ENCODE measurements at places on chromosomes 4 and X.
A peak's percentile ranks its signal among the peaks of the same experiment; 100 is the strongest.

- no peak overlapping the region for H3K27ac ChIP-seq
- no peaks in the 10 kb centered on the region for H3K4me1 ChIP-seq
- no peak overlapping the region for H3K4me3 ChIP-seq
- H3K36me3 ChIP-seq: no peaks in the 10 kb centered on the region
Observed at GRCh38 chr4:24060932-24061331, 171.1 kb upstream of the PPARGC1A start.

DNA sequence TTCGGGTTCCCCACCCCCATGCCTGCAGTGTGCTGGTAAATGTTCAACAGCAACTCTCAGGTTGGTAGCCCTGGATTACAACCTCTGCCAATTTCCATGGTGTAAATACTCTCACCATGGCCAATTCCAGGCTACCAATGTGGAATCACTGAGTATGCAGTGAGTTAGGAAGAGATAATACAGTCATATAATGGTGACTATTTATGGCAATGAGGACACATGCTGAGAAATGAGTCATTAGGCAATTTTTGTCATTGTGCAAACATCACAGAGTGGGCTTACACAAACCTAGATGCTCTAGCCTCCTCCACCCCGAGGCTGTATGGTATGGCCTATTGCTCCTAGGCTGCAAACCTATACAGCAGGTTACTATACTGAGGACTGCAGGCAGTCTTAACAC, 4.6 kb upstream of the CLDN24 start:
- H3K36me3 ChIP-seq: no peaks in the 10 kb centered on the region
- no peaks in the 10 kb centered on the region for H3K27me3 ChIP-seq
- H3K4me1 ChIP-seq: no peaks in the 10 kb centered on the region
- H3K27ac ChIP-seq: no peak overlapping the region
- DNase-seq: no peak
- H3K4me3 ChIP-seq: no peak overlapping the region

- no peaks in the 10 kb centered on the region for H3K27me3 ChIP-seq
- DNase-seq: no peak
- no peak overlapping the region for H3K27ac ChIP-seq
- H3K4me3 ChIP-seq: peak overlapping the region; percentile 72
- peaks cover 17% of the 10 kb centered on the region for H3K4me1 ChIP-seq
Observed at GRCh38 chrX:74536832-74537371, 77.5 kb downstream of the RLIM start.

- no peak overlapping the region for H3K4me3 ChIP-seq
- DNase-seq: no peak
- no peak overlapping the region for H3K27ac ChIP-seq
Observed at GRCh38 chr4:159910721-159911120, 807.8 kb downstream of the RAPGEF2 start.

GRCh38 chr4:57777876-57778275, 667.7 kb upstream of the IGFBP7 start:
- no peaks in the 10 kb centered on the region for H3K4me1 ChIP-seq
- no peaks in the 10 kb centered on the region for H3K36me3 ChIP-seq
- H3K27ac ChIP-seq: no peak overlapping the region
- DNase-seq: no peak
- H3K4me3 ChIP-seq: no peak overlapping the region

DNA sequence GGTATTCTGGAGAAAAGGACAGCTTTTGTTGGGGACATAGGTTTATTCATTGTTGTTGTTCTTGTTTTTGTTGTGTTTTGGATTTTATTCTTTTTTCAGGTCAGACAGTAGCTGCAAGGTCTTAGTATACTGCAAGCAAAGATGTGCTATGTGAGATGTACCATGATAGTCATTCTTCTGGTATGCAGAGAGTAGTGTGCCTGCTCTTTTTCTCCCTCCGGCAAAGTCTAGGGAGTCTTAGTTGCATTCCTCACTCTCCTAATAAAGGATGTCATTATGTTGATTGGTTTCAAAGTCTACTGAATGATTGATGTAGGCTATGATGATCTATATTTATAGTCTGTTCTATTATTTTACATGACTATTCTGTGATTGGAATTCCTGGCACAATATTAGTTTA, 119.9 kb upstream of the POF1B start:
- H3K36me3 ChIP-seq: no peaks in the 10 kb centered on the region
- DNase-seq: no peak
- no peak overlapping the region for H3K27ac ChIP-seq
- H3K4me3 ChIP-seq: no peak overlapping the region
- no peaks in the 10 kb centered on the region for H3K4me1 ChIP-seq

DNA sequence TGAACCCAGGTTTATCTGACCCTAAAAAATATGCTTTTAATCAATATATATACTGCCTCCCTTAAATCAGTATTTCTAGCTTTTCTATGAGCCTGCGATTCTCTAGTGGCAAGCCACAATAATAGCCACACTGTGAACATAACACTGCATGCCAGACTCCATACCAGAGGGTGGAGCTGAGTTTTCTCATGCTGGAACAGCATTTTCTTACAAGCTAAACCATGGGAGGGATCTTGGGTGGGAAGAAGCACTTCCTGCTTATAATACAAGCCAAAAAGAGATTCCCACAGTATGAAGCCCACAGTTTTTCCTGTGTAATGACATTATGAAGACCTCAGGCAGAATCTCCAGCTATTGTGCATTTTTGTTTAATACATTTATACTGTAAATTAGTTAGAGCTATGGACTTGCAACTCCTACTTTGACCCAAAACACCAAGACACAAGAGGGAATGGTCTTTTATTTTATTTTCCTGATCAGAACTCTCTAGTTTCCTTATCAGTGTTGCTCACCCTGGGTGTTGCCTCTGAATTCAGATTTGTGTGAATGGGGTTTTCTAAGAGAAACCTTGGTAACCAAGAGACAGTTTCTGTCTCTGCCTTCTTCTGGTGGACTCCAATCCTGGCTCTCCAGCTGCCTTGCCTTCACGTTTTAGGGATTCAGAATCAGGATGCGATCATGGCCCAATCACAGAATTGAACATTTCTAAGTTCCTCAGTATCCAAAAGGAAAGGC, 74.5 kb upstream of the EOLA2 start:
- H3K4me3 ChIP-seq: no peak overlapping the region
- no peaks in the 10 kb centered on the region for H3K36me3 ChIP-seq
- H3K27me3 ChIP-seq: no peaks in the 10 kb centered on the region
- no peak overlapping the region for H3K27ac ChIP-seq
- DNase-seq: no peak

GRCh38 chr4:52265781-52266525, 214.8 kb downstream of the SPATA18 start:
- H3K4me1 ChIP-seq: no peaks in the 10 kb centered on the region
- no peaks in the 10 kb centered on the region for H3K27me3 ChIP-seq
- H3K36me3 ChIP-seq: no peaks in the 10 kb centered on the region
- H3K4me3 ChIP-seq: no peak overlapping the region

DNA sequence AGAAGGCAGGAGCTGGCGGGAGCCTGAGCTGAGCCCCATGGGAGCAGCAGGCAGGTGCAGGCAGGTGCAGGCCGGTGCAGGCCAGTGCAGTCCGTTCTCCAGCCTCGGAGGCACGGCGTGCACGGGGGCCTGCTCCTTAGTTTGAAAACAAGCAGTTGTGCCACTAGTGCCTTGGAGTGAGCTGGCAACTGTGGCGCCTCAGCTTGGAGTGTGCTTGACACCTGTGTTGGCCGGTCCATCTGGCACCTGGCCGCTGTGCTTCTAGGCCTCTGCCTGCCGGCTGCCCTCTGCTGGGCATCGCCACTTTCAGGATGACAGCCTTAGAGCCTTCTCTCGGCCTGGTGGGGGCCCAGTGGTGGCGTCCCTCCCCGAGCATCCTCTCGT, 47.9 kb downstream of the RGS12 start:
- H3K27ac ChIP-seq: no peak overlapping the region
- no peak for DNase-seq
- H3K27me3 ChIP-seq: no peaks in the 10 kb centered on the region
- H3K4me3 ChIP-seq: no peak overlapping the region
- H3K36me3 ChIP-seq: no peaks in the 10 kb centered on the region

DNA sequence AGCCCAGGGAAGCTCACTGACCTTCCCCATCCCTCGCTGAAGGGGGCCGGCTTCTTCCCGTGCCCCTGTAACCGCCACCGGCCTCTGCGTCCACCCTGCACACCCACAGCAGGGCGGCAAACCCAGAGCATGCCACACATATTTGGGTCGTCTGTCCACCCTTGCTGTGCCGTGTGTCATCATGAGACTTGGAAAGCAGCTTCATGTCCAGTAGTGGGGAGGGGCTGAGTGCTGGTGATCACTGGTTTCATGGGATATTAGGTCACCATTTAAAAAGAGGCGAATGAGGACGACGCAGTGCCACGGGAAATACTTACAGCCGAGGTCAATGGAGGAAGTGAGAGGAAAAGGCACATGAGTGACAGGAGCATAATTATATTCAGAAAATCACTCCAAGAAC, 74.8 kb downstream of the HTRA3 start:
- H3K27me3 ChIP-seq: no peaks in the 10 kb centered on the region
- H3K27ac ChIP-seq: no peak overlapping the region
- no peaks in the 10 kb centered on the region for H3K36me3 ChIP-seq
- peaks cover 4% of the 10 kb centered on the region for H3K4me1 ChIP-seq
- no peak for DNase-seq

DNA sequence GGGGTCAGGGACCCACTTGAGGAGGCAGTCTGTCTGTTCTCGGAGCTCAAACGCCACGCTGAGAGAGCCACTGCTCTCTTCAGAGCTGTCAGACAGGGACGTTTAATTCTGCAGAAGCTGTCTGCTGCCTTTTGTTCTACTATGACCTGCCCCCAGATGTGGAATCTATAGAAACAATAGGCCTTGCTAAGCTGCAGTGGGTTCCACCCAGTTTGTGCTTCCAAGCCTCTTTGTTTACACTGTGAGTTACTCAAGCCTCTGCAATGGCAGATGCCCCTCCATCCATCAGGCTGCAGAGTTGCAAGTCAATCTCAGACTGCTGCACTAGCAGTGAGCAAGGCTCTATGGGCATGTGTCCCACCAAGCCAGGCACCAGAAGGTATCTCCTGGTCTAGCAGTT, 158.1 kb downstream of the DTHD1 start:
- DNase-seq: no peak
- no peaks in the 10 kb centered on the region for H3K27me3 ChIP-seq
- H3K4me3 ChIP-seq: no peak overlapping the region
- H3K27ac ChIP-seq: no peak overlapping the region

- H3K27ac ChIP-seq: no peak overlapping the region
- H3K4me3 ChIP-seq: no peak overlapping the region
- H3K27me3 ChIP-seq: peaks cover 4% of the 10 kb centered on the region
- no peaks in the 10 kb centered on the region for H3K4me1 ChIP-seq
Observed at GRCh38 chr4:1559896-1560650, 124.0 kb downstream of the FAM53A start.

DNA sequence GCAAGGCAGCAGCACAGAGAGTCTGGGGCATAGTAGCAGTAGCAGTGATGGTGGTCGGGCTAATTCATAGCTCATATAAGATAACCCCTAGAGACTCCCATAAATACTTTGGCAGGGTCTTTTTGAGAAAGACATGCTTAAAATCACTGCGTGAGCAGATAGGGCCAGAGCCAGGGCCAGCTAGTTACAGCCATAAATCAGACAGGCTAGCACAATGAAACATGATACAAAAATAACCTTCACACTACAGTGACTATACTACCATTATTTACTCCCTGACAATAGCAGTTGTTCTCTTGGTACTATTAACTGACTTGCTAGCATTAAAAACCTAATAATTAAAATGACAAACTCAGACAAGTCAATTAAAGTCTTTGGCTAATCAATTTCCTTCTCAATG, 295.9 kb downstream of the SMARCA1 start:
- no peaks in the 10 kb centered on the region for H3K36me3 ChIP-seq
- no peaks in the 10 kb centered on the region for H3K27me3 ChIP-seq
- no peak overlapping the region for H3K4me3 ChIP-seq
- DNase-seq: no peak

- H3K36me3 ChIP-seq: peaks cover 88% of the 10 kb centered on the region
- no peak for DNase-seq
- no peak overlapping the region for H3K27ac ChIP-seq
- no peak overlapping the region for H3K4me3 ChIP-seq
- peaks cover 15% of the 10 kb centered on the region for H3K4me1 ChIP-seq
- H3K27me3 ChIP-seq: no peaks in the 10 kb centered on the region
Observed at GRCh38 chr4:128844931-128845330, 35.4 kb downstream of the JADE1 start.

GRCh38 chrX:72620550-72621145, 48.0 kb upstream of the HDAC8 start:
- H3K36me3 ChIP-seq: no peaks in the 10 kb centered on the region
- no peak overlapping the region for H3K4me3 ChIP-seq
- no peaks in the 10 kb centered on the region for H3K4me1 ChIP-seq
- no peak overlapping the region for H3K27ac ChIP-seq
- DNase-seq: no peak

GRCh38 chr4:146371812-146372211, 149.9 kb downstream of the SLC10A7 start:
- H3K27ac ChIP-seq: no peak overlapping the region
- H3K4me1 ChIP-seq: no peaks in the 10 kb centered on the region
- no peaks in the 10 kb centered on the region for H3K36me3 ChIP-seq

DNA sequence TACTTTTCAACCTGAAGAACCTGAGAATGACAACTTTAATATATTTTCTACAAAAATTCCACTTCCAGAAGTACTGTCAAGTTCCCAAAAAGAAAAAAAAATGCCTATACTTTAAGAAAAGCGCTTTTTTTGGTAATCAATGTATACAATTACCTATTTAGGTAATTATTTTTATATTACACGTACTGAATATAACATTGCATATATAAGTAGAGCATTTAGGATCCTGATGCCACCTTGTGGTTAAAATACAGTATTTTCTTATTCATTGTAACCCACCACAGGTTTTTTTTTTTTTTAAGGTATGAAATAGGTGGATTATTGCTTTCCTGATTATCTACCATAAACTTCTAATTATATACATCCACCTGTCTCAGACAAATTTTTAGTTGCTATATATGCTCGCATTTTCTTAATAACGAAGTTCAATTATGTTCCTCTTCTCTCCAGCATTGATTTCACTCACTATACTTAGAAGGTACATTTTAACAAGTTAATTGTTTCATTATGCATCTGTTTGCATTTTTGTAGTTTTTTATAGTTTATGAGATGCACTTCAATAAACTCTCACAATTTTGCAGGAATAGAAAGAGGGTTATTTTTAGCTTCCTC, 5.2 kb downstream of the MAP9 start:
- no peak overlapping the region for H3K27ac ChIP-seq
- peaks cover 15% of the 10 kb centered on the region for H3K27me3 ChIP-seq
- no peak overlapping the region for H3K4me3 ChIP-seq
- peaks cover 8% of the 10 kb centered on the region for H3K4me1 ChIP-seq
- H3K36me3 ChIP-seq: no peaks in the 10 kb centered on the region

DNA sequence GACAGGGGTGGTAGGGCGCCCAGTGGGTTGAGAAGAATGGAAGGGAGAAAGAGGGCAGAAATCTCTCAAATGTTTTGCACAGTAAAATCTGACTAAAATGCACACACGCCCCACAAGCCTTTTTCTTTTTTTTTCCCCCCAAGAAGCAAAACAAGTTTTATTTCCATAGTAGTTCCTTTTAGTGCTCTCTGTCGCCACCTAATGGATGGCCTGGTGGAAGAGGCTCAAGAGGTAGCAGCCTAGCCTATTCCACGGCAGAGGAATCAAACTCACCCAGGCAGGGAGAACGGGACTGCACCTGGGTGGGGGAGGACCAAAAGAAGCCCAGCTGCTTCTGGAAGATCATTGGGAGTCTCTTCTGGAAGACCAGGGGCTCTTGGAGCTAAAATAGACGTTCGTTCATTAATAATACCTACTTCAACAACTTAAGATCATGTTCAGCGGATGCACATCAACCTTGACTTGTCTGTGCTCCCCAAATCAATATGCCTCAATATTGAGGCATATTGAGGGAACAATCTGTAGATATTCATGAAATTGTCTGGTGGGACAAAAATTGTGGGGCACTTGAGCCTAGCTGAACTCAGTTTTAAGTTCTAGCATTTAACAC, 31.6 kb upstream of the IRAK1 start:
- peaks cover 22% of the 10 kb centered on the region for H3K36me3 ChIP-seq
- no peaks in the 10 kb centered on the region for H3K4me1 ChIP-seq
- H3K27ac ChIP-seq: no peak overlapping the region
- peak; percentile 57 for DNase-seq
- no peak overlapping the region for H3K4me3 ChIP-seq

Measured in CD14-positive monocyte (primary cell).